EL (cell line): ENCODE measurements at places on chromosomes 7 and 10.

- peak; percentile 76 for DNase-seq
These were observed 370.6 kb upstream of the IGFBP3 start for GRCh38 chr7:46291601-46292150.

- DNase-seq, result no peak
These were observed 178.1 kb upstream of the SEMA3E start for GRCh38 chr7:83827036-83827435.

GRCh38 chr10:14309593-14309992 is 21.1 kb downstream of the FRMD4A start:
- DNase-seq, result no peak

DNA sequence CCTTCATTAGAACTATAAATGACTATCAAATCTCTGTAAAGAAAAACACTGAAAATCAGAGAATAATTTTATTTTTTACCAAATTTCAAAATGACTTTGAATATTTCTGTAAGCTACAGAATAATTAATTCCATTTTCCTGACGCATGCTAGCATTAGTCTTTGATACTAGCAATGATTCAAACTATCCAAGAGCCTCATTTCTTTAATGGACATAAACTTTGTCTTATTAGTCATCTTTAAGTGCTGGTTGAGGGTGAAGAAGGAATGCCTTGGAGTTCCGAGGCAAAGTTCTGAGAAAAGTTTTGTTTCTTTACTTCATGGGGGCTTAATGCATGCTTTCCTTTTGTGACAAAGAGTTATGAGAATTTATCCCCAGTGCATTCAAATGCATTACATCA is 137.3 kb downstream of the AGMO start:
- DNase-seq, result peak; percentile 45

DNA sequence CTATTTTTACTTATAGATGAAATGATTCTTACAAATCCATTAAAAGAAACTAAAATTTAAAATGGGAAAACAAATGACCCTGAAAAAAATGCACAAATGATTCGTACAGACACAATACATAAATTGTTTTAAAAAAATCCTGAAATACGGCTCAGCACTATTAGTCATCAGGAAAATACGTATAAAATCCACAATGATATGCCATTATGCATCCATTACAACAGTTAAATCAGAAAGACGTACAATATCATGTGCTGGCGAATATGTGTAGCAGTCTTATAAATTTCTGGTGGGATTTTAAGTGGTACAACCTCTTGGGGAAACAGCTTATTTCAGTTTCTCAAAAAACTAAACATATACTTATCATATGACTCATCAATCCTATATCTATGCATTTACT is 600.1 kb upstream of the STEAP1 start:
- no peak for DNase-seq

DNA sequence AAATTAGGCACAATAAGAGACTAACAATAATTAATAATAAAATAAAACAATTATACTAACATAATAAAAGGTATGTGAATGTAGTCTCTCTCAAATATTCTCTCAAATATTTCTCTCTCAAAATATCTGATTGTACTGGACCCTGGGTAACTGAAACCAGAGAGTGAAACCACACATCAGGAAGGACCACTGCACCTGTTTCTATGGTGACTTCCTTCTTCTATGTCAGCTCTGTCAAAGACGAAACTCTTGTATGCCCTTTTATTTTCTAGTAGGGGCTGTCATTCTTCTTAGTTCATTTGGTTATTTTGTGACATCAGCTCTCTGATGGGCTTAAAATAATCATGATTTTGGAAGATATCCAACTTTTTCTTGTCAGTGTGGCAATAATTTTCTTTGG is 428.0 kb upstream of the TPK1 start:
- no peak for DNase-seq

- DNase-seq, result peak; percentile 73
These were observed 14.4 kb upstream of the GSTK1 start for GRCh38 chr7:143248761-143249354.

DNA sequence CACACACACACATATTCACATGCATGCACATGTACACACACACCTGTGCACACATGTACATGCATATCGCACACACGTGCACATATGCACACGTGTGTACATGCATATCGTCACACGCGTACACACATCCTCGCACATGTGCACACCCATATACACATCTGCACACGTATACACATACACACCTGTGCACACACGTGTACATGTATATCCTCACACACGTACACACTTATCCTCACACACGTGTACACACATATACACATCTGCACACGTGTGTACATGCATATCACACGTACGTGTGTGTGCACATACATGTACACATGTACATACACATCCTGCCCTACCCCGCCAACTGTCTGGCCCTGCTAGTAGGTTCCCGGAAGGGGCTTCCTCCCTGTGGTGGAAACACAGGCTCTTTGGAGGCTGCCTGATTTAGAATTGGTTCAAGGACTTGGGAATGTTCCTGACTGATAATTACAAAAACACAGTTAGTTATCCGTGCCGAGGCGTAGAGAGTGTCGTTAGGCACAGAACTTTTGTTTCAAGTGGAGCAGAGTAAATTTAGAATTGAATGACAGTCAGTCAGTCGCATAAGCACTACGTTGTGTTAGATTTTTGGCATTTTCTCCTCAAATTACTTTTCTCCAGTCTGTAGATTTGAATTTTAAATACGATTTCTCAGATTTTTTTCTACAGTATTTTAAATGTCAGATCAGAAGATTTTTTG is 18.5 kb upstream of the PRKAR1B start:
- no peak for DNase-seq

DNA sequence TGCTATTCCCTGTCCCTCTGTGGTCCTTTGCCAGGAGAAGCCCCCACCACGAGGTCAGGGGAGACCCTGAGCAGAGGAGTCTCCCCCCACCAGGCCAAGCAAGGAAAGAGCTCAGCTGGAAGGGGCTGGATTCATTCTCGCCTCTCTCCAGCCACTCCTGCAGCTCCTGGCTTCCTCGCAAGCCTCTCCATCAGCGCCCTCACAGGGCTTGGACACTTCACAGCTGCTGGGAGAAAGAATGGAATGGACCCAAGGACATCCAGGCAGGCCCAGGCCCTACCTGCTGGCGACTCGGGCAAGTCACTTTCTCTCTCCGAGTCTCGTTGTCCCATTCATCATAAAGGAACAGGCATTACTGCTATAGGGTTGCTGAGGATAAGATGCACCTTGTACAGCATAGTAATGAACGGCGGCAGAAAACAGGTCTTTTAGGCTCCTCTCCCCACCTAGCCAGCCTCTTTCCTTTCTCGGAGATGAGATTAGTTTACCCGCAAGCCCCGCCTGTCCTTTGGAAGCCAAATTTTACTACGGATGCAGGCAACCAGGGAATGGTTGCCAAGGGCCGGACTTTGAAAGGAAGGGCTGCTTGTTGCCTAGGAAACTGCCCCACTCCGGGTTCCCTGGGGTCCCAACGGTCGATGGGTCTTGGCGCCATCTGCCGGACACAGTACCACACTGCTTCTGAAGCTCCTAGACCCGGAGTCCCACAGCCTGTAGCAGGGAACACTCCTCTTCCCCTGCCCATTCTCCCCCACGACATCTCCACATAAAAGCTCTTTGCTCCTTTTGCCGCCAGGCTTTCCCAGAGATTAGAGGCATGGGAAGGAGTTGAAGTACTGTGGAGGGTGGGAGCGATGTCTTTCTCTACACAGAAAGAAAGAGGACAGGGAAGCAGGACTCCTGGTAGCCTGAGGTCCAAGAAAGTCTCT is 22.3 kb downstream of the IMPDH1 start:
- DNase-seq, result peak; percentile 74

DNA sequence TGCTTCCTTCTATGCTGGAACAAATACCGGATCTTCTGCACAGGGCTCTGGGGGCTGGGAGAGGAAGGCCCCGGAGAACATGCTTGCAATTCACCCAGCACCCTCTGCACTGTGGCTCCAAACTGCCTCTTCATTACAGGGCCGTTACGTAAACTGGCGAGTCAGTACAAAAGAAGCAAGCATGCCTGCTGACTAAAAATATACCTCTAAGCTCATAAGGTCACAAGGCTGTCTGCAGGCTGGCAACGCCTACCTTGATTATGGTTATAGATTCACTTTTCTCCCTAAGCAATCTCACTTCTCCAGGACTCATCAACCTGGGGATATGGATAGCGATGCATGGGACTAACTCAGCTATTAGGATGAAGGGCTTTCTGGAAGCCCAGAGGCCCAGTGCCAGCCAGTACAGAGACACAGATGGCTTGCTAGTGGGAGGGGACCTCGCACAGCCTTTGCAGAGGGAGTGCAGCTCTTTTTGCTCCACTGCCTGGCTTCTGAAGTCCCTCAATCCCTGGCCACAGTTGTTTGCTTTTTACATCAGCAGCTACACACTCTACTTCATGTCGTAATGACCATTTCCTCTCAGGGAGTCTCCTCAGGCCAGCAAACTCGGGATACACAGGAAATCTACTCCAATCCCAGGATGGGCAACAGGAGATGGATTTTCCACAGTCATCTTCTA is 96.1 kb downstream of the SH3PXD2A start:
- DNase-seq, result peak; percentile 71

- DNase-seq, result no peak
These were observed 190.3 kb downstream of the GALNT17 start for GRCh38 chr7:71322201-71322600.

DNA sequence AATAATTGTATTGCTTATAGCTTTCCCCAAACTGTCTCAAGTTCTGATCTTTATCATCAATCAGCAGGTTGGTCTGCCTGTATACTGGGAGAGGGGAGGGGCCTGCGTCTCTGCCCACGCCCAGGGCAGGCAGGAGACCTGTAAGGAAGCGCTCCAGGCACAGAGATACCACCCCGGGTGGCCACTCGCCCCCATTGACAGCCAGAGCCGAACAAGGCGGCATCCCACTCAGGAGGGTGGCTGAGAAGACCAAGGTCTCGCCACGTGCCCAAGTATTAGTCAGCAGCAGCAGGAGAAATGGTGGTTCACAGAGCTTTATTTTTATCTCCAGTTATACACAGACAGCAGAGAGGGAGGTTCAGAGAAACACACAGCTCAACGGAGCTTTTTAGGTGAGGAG is 7.2 kb downstream of the STK32C start:
- DNase-seq, result no peak

GRCh38 chr10:69647819-69648218 is 17.8 kb downstream of the FAM241B start:
- DNase-seq, result no peak

DNA sequence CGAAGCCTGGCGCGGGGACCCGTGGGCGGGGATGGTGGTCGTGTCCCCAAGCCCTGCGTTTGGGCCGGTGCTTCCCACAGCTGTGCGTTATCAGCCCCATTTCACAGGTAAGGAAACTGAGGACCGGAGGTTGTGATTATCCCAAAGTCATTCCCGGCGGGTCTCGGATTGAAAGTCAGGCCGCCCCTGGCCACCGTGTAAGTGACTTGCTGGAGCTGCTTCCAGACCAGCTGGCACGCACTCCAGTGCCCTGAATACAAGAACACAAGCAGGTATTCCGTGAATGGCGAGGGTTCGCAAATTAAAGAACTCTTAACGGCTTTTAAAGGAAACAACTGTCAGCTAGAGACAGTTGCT is 675 bp upstream of the ATE1 start:
- DNase-seq, result peak; percentile 38

- DNase-seq, result no peak
These were observed 1206.6 kb downstream of the TYW1 start for GRCh38 chr7:68203251-68203650.

- DNase-seq, result no peak
These were observed 278.3 kb upstream of the SP8 start for GRCh38 chr7:21064698-21065648.

- no peak for DNase-seq
These were observed 177.3 kb downstream of the PHTF2 start for GRCh38 chr7:77975672-77976480.

DNA sequence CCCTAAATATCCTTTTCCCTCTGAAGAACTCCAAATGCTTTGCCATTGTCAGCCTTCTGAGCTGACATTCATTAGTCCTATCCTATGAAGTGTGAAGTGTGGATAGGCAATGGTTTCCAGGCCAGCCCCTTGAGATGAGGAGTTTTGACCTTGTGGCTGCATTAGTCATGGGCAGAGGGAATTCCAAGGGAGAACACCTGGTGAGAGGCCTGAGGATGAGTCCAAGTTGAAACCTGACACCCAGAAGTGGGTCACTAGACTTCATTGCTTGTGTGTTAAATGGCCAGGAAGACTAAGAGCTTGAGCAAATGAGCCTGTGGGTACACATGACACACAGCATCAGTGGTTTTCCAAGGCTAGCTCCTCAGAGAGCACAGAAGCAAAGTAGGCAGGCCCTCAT is 260.8 kb downstream of the SKAP2 start:
- DNase-seq, result no peak

- DNase-seq, result no peak
These were observed 153.5 kb downstream of the DIP2C start for GRCh38 chr10:535952-536351.

DNA sequence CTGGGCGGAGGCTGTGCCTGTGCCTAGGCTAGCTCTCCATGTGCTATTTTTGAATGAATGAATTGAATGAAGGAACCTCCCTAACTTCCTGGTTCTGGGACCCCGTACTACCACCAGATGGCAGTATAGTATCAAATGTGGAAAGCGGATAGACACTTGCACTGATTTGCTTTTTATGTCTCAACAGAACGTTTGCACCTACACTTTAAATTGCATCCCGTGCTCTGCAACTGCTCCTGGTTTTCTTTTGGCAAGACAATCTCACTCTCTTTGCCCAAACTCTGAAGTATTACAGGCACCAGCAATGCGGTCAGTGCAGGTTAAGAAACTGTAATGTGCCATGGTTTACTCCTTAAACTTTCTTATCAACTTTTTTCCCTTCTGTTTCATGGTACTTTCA is 6.5 kb downstream of the FZD8 start:
- peak; percentile 63 for DNase-seq

DNA sequence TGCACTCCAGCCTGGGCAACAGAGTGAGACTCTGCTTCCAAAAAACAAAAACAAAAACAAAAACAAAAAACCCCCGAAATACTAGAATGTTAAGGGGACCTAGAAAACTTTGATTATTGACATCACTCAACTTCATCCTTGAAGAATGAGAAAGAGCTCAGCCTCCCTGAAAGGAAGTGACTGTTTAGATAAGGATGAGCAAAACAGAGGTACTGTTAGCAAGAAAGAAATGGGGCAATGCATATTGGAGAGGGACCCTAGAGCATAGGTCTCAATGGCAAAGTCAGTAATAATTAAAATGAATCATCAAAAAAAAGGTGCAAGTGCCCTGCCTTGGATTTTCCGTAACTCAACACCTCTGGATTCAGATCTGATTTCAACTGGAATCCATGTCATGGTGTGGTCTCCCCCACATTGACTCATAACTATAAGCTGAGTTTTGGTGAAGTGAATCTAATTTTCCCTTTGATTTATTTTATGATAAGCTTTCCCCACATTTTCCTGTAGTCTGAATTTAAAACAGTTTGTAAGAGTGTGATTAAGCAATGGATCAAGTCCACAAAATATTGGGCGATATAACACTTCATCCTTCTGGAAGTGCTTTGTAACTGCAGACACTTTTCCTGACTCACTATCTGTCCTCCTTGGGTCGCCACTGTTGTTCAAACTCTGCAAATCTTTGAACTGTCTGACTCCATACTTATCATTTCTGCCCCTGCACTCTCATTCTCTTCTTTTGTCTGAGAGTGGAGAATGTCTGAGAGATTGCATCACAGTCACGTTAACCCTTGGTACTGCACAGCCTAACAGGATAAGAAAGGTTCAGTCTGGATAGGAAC is 224.8 kb upstream of the LYZL1 start:
- DNase-seq, result peak; percentile 80
